LNCaP clone FGC (cell line): ENCODE measurements at places on chromosomes 7 and 10.

GRCh38 chr7:46390042-46390441 lies 469.0 kb upstream of the IGFBP3 start:
- no peak for DNase-seq

DNA sequence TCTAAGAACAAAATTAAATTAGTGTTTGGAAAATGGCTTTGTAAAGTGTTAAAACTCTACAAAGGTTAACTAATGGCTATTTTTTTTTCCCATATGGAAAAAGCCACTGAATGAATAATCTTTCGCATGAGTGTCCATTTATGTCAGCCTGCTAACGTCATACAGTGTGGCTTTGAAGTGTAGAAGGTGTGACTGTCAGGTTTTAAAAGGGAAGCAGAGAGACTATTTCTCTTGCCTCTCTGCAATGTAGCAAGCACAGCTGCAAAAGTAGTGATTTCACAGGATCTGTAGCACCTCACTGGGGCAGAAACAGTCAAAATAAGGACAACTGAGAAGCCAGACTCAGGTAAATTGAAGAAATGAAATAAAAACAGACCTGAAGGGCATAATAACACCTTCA lies 53.4 kb downstream of the CREB5 start:
- no peak for DNase-seq

DNA sequence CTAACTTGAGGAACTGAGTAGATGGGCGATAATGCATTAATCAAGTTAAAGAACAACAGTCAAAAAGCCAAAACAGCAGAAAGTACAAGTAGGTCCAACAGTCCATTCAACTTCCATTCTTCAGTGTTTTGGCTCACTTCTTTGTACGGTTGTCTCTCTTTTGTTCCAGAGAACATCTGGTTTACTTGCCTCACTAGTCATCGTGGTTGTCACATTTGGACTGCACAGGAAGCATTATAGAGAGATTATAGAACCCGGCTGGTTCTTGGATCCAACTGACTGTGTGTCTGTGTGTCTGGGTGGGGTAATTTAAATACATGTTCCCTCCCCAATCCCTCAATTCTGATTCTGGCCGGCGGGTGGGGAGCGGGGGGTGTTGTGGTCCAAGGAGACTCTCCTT lies 1.8 kb upstream of the CEP41 start:
- DNase-seq: no peak

DNA sequence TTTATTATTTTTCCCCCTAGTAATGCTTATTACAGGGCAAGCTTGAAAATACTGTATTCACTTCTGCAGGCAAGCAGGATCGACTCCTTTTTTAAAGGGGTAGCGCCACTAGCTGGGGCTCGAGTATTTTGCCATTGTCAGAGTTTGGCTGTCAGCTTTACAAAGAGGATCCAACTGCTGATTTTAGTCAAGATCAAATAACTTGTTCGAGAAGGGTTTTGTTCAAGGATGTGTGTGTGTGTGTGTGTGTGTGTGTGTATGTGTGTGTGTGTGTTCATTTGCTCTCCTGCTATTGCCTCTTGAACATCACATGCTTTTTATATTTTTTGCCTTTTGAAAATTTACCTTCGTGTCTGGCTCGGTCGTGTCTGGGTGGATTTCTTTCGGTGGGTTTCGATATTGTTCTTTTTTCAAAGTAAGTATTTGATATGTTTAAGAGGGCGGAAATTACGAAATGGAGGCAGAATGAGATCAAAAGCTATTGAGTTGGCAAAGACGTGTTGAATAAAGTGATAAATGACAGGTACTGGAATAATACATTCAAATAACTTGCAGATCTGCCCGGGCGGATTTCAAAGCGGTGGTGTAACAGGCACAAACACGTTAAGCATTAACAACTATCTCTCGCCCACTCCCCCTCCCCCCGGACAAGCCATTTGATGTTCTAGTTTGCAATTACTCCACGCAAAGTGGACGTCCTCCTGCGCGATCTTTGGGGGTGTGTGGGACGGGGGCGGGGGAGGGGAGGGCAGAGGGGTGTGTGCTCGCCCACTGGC lies 1.1 kb downstream of the ARID5B start:
- DNase-seq: no peak

DNA sequence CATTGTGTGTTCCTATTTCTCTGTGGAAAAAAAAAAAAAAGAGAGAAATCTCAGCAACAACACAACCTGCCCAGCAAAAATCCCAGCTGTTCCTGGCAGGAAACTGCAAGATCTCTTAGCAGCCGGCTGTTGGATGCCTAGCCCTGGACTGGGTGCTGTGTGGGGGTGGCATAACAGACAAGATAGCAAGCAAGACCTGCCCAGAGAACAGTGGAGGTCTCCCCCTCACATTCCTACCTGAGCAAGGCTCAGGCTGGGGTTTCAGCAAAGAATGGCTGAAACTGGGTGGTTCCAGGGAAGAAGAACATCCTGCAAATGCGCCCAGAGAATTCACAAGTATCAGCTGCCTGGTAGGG lies 248.8 kb upstream of the ZMIZ1 start:
- no peak for DNase-seq

DNA sequence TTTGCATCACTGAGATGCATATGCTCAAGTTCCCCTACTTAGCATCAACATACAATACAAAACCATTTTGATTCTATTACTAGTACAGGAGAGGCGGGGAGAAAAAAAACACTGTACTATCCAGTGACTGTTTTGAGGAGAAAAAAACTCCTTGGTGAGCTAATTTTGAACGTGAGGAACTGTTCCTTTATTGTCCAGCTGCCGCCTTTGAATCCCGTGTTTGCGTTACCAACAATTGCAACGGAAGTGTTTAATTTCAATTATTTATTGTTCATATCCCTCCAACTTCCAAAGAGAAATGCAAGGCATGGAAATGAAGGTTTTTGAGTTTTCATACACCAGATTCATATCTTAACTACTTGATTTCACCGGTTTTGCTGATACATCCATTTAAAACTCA lies 66.4 kb upstream of the ARHGAP21 start:
- DNase-seq: no peak

- no peak for DNase-seq
Observed at GRCh38 chr7:15215616-15216015, 313.1 kb upstream of the DGKB start.

DNA sequence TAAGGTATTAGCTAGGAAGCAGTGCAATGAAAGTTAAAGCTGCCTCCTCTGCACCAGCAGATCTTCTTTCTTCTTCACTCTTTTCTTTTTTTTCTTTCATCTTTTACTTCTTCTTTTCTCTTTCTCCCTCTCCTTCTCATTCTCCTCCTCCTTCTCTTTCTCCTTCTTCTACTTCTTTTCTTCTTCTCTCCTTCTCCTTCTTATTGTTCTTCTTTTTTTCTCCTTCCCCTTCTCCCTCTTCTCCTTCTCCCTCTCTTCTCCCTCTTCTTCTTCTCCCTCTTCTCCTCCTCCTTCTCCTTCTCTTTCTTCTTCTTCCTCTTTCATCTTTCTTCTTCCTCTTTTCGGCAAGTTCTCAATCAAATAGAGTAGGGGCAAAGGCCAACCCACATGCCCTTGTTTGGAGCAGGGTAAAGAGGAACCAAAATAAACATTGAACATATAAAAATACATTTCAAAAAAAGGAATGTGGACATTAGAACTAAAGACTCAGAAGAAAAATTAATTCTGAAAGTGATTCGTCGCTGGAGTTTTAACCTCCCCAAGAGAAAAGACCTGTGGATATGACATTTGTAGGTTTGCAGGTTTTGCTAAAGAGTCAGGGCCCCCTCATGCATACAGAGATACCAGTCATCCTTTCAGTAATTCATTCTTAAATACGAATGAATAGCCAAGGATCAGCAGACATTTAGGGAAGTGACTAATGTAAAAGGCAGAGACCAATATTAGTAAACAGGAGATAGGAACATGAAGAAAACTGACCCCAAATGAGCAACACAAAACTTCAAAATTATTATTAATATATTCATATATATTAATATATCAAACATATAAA lies 93.0 kb upstream of the RSU1 start:
- DNase-seq: no peak

GRCh38 chr10:33147013-33147310 lies 187.5 kb downstream of the NRP1 start:
- DNase-seq: no peak

- no peak for DNase-seq
Observed at GRCh38 chr7:116949941-116950801, 3.1 kb upstream of the ST7 start.

- no peak for DNase-seq
Observed at GRCh38 chr7:83658126-83658525, 9.2 kb upstream of the SEMA3E start.
